ENCODE measurements at places on chromosomes 2 and 18.

DNA sequence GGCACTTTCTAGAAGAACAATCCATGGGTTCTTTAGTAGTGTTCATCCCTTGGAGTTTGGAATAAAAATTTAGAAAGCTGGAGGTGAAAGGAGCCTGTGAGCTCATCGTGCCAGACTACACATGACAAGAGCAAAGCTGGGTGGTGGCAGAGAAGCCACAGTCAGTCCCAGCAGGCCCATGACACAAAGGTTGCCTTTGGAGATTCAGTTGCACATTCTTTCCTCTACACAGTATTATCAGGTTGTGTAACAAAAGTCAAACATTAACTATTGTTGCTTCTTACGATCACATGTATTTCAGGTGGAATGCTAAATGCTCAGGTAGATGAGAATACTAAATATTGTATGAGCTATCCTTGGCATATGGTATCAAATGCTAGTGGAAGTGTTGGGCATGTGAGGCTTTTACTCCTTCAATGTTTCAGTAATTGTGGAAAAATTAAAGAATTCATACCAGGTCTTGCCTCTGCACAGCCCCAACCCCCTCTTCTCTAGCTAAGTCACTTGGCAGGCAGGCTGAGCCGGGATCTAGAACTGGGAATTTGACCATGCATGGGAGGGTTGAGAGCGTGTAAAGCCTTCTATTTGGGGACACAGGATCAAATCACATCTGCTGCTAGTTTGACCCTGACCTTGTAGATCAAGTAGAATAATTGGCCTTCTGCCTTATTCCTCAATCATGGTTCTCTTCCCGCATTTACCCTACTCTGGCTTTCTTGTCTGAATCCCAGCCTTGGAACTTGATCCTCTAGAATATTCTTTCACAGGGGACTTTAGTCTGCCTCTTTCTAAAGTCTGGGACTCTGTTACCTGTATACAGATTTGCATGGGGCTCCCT is 230.9 kb downstream of the GCA start:
- no peak for DNase-seq

DNA sequence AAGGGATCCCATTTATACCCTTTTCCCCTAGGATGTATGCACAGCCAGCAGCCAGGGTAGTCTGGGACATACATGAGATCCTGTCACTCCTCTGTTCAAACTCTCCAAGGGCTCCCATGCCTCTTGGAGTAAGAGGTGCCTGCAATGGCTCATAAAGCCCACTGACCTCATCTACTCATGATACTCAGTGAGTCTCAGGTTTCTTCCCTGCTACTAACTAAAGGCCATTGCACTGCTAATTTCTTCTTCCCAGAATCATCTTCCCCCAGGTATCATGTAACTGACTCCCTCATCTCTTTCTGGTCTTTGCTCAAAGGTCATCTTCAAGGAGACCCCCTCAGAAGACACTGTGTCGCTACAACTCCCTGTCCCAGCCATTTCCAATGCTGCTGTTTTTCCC is 68.2 kb downstream of the CCBE1 start:
- DNase-seq: no peak

DNA sequence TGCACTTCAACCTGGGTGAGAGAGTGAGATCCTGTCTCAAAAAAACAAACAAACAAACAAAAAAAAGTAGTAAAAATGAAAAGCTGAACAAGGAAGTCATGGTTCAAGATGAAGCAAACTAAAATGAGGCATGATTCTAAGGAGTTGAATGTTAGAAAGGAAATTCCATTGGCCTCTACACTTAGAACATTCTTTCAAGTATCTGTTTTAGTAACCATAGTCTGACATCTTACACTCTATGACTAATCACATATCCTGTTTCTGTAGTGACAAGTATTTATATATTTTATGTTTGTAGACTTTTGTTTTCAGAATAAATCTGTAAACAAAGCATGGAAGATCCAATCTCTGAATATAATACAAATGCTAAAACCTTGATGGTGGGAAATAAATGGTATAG is 164.1 kb downstream of the KIAA1328 start:
- peak; percentile 7 for DNase-seq

GRCh38 chr2:17754773-17755425 is 961 bp downstream of the GEN1 start:
- no peak for DNase-seq

DNA sequence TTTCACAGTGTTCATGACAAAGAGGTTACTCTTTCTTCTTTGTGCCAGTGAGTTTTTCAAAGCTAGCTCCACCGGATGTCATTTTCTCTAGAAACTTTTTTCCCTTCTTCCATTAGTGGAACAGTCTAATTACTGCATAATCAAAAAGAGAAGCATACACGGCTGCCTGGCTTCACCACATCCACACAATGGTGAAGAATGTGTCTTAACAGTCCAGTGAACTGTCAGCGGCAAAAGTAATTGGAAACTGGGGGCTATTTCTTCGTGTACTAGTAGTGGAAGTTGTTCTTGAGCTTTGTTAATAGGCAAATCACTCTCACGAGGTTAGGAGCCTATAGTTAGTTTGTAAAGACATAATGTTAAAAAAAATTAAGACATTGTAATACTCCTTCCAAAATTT is 32.9 kb upstream of the PIK3C3 start:
- no peak for DNase-seq

GRCh38 chr2:128467321-128467969 is 148.8 kb upstream of the HS6ST1 start:
- DNase-seq: no peak

DNA sequence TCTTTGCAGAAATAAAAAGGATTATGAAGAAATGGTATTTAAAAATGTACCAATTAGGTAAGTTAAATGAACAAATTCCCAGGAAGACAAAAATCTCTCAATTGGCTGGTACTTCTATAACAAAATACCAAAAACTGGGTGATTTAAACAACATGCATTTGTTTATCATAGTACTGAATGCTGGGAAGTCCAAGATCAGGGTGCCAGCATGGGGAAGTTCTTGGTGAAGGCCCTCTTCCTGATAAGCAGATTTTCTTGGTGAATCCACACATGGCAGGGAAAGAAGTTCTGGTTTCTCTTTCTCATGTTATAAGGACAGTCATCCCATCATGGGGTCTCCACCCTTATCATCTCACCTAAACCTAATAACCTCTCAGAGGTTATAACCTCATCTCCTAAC is 271.6 kb upstream of the SETBP1 start:
- DNase-seq: no peak

GRCh38 chr18:7304061-7304370 is 73.1 kb downstream of the LRRC30 start:
- no peak for DNase-seq

- DNase-seq: no peak
These were observed 140.9 kb downstream of the TCF4 start for GRCh38 chr18:55446996-55447671.

DNA sequence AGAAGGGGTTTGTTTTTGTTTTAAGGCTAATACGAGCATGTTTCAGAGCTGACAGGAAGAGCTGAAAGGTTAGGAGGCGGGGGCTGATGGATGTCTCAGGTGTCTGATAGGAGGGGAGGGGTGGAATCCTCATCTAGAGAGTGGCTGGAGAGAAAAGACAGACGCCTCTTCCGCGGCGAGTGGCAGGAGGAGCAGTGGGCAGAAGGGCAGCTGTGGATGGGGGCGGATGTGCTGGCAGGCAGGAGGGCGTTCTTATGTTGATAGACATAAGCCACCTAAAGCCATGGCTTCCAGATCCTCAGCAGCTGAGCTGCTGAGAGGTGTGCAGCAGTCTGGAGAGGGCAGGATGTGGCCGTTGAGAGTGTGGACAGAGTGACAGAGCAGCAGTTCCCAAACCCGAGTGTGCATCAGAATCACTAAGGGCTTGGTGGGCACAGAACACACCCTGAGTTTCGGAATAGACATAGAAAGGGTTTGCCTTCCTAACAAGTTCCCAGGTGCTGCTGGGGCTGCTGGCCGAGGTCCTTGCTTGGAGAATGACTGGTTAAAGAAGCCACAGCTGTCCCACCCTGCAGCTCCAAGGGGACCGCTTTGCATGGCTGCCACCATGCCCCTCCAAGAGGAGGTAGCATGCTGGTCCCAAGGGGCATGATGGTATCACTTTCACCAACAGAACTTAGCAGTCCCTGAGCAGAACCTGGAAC is 3.0 kb upstream of the ITM2C start:
- no peak for DNase-seq

DNA sequence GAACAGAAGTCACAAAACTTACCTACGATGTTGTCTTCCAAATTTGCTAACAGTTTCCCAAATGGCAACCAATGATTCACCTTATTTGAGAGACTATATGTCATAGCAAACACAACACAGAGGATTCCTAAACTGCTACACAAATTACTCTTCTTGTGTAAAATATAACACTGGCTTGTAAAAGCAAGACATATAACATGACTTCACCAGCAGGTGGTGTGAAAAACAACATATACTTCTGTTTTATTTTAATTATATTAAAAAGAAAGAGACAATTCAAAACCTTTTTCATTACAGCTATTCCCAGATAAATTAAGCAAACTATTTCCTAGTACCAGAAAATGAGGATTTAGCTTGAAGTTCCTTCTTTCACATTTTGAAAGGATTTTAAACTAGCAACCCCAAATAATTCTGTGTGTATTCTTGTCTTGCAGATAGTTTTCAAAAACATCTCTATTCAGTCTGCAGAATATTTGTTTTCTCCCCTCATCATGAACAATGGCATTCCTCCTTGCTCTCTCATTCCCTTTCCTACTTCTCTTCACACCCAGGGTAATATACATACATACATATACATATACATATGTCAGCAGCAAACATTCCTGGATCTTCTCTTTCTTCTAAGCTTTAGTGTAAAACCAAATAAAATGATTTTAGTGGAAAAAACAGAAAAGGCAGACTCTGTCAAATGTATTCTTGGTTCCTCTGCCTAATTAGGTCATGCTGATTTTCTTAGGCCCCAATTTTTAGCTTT is 62.1 kb downstream of the SCN3A start:
- no peak for DNase-seq

DNA sequence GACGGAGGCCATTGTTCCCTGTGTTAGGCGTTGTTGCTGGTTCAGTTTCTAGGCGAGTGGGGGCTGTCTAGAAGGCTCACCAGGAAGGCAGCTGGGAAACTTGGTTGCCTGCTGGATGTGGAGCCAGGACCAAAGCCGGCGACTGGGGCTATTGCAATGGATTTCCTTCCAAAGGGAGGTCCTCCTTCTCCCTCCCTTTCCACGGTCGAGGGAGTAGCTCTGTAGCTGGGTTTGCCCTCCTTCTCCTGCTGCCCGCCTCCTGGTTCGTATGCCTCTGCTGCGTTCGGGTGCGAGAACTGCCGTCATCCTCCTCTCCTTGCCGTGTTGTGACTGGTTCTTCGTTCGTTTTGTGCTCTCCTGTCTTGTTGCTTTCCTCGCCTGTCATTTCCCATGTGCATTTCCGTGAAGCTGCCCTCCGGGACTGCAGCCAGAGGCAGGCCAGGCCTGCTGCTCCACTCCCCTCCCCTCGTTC is 203.4 kb downstream of the NEDD4L start:
- no peak for DNase-seq

- no peak for DNase-seq
These were observed 26.6 kb downstream of the CROCC2 start for GRCh38 chr2:240932724-240933047.

- no peak for DNase-seq
These were observed 24.5 kb downstream of the CRACDL start for GRCh38 chr2:98911376-98912154.

Measured in glomerular endothelial cell (primary cell).